NCI-H446 (cell line): ENCODE measurements at places on chromosomes 5 and 9.
A peak's percentile ranks its signal among the peaks of the same experiment; 100 is the strongest.

- DNase-seq = no peak
Observed at GRCh38 chr5:69467442-69468225, 25.0 kb upstream of the OCLN start.

GRCh38 chr5:131521252-131521651 is 113.8 kb downstream of the RAPGEF6 start:
- no peak for DNase-seq

GRCh38 chr9:126470241-126470993 is 143.3 kb upstream of the LMX1B start:
- DNase-seq = no peak

GRCh38 chr5:123273984-123274383 is 149.2 kb downstream of the CEP120 start:
- no peak for DNase-seq

DNA sequence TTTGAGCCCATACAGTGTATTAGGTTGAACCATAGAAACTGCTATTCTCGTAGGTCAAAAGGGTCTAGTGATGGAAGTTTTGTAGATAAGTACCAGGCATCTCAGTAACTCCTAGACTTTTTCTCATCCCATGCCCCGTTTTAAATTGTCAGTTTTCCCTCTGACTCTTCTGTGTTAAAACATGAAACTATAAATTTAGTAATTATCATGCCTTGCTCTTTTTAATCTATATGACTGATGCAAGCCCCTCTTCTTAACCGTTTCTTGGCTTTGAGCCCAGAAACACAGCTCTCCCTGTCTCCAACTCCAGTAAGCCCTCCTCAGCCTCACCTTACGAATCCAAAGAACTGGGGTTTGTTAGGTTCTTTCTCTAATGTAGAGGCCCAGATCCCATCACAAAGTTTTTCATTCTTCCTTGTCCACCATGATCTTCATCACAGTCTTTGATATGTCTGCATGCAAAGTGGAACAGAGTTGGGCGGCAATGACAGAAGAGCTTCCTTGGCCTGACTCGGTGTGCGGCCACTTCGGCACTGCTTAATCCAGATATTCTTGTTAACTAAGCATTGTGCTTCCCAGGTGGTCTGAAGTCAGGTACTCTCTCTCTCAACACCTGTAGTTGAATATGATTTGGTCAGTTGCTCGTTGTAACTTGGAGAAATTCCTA is 21.1 kb downstream of the RGMB start:
- DNase-seq = no peak

DNA sequence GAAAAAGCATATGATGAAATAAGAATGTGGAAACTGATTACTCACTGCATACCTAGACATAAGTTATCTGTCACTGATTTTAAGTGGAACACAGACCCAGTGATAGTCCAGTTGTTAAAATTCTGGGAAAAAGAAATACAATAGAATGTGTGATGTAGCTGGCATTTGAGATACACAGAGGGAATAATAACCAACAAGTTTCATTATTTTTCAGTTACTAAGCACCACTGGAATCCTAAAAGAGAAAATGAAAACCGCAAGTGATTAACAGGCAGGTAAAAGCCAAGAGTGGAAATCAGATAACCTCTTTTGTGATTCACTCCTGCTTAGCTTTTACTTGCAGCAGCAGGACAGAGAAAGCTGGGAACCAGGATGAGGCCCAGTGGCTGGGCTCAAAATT is 994.0 kb upstream of the SEMA6A start:
- no peak for DNase-seq

- DNase-seq = no peak
Observed at GRCh38 chr5:67240846-67241245, 44.2 kb upstream of the CD180 start.

- no peak for DNase-seq
Observed at GRCh38 chr5:116930616-116931015, 356.0 kb upstream of the SEMA6A start.

DNA sequence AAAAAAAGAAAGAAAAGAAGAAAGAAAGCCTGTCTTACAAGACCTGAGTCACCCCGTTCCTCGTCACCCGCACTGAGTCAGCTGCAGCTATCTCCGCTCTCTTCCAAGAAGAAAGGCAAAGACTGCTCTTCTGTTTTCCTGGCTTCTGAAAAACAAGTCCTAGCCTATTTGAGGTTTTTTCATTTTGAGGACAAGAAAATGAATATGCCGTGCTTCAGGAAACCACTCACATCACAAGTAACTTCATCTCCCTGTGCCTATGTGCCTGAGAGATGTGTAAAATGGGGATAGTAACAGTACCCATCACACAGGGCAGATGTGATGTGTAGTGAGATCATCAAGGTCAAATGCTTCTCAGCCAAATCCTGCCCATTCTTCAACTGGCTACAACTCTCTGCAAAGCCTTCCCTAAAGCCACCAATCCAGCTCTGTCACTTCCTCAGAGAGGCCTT is 78.4 kb downstream of the GLDC start:
- DNase-seq = no peak

DNA sequence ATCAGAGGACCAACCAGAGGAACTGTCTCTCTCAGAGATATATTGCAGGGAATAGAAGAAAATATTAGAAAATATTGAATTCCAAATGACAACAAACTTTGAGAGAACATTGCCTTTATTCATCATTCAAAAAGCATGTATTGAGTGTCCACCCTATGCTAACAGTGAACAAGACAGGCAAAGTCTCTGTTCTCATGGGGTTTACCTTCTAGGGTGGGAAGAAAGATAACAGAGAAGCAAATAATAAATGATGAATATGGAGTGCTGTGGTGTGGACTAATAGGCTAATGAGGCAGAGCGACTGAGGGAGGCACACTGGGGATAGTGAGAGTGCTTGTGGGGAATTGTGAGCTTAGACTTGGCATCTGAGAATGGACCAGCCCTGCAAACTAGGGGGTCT is 43.4 kb upstream of the SHB start:
- no peak for DNase-seq

GRCh38 chr9:125820100-125820804 is 73.1 kb downstream of the PBX3 start:
- DNase-seq = no peak

DNA sequence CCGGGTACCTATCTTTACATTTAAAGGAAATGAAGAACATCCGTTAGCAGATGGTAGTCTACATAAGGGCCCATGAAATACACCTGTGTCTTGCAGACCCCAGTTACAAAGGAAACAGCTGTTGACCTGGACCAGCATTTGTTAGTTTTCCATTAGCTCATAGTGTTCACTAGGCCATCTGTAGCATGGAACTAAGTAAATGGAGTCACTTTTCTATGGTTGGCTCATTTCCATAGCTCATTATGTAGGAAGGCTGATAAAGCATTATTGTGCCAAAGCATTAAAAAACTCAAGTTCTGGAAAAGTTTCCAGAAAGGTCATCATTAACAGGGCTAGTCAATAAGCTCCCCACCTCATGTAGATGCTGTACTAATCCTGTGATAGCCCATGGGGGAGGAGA is 62.1 kb downstream of the PCSK1 start:
- DNase-seq = peak; percentile 10

DNA sequence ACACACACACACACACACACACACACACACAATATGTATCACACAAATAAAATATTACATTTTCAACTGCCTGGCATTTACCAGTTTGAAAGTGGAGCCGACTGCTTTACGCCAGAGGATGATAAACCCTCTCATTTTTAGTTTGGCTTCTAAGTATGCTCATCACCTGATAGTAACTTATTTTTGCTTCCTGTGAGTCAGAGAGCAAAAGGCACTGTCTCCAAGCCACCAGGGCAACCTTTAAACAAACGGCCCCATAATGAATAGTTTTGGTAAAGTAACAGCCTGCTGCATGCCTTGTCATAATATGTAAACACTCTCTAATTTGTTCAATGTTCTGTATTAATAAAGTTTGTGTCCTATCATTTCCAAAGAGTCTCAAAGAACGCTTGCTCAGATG is 26.9 kb downstream of the KLF4 start:
- no peak for DNase-seq

- peak; percentile 70 for DNase-seq
Observed at GRCh38 chr9:29339387-29339786, 1766.1 kb upstream of the C9orf72 start.

GRCh38 chr5:108686676-108687075 is 61.0 kb upstream of the FER start:
- no peak for DNase-seq
